GM13977 (cell line): ENCODE measurements at places on chromosomes 16 and 17.

DNA sequence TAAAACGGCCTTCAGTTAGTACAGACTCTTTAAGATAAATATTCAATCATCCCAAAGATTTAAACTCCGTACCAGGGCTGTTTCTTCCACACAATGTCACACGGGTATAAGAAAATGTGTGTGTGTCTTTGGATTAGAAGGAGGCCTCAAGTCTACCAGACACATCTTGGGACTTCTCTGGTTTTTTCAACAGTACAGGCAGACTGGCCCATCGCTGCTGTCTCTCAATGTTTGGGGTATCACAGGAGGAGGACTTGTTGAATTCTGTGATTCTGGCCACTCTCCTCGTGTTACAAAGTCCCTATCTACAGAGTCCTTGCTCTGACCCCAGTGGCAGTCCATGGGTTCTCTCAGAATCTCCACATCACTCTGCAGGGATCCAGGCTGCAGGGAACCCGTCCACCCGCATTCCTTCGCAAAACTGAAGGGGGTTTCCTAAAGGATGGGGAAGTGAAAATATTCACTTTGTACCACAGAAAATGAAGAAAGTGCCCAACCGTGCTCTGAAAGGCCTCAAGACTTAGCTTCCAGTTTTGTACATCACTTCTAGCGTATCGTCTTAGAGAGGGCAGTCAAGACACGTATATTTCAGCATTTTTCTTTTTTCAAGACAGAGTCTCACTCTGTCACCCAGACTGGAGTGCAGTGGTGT is 373.2 kb downstream of the NPIPA8 start:
- no peak for DNase-seq

DNA sequence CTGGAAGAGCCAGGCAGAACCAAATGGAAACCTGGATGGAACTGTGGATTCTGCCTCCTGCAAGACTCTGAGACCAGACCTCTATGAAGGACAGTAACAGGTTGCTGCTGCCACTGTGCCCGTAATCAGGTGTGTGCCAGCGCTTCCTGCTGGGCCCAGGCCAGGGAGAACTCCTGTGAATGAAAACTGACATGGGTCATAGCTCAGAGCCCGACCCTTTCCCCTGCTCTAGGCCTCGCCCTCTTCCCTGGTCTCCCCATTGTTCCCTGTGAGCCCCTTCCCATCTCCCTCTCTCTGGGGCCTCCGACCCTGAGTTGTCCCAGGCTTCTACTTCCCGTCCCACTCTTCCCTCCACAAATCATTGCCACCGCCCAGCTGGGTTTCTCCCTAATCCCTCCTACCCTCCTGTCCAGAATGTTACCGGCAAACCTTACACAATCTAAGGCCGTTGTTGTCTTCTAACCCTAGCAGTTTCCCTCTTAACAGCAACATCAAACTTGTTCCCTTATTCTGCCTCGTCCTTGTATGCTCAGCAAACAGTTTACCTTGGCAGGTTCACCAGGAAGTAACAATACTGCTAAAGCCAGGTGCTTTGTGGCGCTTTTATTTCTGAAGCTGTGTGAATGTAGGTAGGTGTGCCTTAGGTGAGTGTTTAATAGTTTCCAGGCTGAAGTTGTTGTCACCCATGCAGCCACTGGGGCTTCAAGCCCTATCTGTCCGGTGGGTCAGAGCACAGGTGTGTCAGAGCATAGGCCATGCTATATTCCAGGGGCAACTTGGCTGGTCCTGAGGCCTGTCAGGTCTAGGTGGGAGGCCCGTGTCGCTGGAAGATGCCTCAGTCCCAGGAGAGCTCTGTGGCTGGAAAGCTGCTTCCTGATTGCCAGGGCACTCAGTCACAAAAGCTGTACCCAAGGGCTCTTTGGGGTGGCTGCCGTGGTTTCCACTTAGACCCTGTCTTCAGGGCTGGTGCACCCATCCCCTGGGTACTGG is 32.0 kb downstream of the SMPD3 start:
- no peak for DNase-seq

GRCh38 chr17:77857613-77858012 is 100.9 kb upstream of the TNRC6C start:
- DNase-seq = no peak

- DNase-seq = peak; percentile 56
Observed at GRCh38 chr16:81006211-81006812, 373 bp downstream of the CMC2 start.

- peak; percentile 63 for DNase-seq
Observed at GRCh38 chr16:71421911-71422310, 19.9 kb downstream of the TLE7 start.

- no peak for DNase-seq
Observed at GRCh38 chr16:86484240-86484639, 26.1 kb upstream of the FOXF1 start.

- DNase-seq = no peak
Observed at GRCh38 chr16:15897121-15897780, 8.8 kb upstream of the CEP20 start.

DNA sequence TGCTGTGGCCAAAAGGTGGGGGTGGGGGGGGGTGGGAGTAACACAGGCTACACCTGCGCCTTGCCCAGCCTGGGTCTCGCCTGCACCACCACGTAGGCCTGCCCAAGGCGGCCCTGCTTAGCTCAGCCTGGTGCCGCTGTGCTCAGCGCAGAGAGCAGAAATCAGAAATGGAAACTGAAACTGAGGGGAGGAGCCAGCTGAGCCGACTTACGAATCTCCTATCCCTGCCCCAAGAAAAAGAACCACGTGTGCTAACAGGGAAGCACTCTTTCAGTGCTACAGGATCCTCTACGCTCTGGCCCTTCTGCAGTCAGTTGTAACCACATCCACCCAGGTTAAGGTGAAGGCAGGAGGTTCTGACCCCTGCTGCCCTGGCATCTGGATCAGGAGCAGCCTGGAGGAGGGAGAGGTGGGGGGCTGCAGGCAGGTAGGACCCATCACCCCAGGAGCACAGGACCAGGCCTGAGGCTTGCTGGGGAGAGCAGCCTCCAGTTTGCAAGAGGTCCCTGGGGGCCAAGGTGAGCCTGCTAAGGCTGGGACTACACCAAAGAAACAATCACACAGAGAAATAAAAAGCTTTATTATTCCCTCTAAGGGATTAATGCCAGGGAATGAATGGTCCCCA is at the start of gene DHX58:
Gene DHX58 (minus strand): TSS at position 163 of the 625 bp plus-strand sequence. CDS start 822 bp downstream, outside the sequence.
- DNase-seq = peak; percentile 95

DNA sequence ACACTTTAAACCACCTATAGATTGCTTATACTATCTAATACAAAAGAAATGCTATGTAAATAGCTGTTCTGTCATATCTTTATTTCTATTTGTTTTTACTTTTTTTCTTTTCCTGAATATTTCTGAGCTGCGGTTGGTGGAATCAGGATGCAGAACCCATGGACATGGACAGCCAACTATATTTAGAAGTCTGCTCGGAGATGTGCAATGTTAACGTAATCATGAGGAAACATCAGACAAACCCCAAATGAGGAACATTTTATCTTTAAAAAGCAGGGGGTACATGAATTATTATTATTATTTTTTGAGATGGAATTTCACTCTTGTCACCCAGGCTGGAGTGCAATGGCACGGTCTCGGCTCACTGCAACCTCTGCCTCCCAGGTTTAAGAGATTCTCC is 31.4 kb upstream of the GHDC start:
- DNase-seq = no peak

DNA sequence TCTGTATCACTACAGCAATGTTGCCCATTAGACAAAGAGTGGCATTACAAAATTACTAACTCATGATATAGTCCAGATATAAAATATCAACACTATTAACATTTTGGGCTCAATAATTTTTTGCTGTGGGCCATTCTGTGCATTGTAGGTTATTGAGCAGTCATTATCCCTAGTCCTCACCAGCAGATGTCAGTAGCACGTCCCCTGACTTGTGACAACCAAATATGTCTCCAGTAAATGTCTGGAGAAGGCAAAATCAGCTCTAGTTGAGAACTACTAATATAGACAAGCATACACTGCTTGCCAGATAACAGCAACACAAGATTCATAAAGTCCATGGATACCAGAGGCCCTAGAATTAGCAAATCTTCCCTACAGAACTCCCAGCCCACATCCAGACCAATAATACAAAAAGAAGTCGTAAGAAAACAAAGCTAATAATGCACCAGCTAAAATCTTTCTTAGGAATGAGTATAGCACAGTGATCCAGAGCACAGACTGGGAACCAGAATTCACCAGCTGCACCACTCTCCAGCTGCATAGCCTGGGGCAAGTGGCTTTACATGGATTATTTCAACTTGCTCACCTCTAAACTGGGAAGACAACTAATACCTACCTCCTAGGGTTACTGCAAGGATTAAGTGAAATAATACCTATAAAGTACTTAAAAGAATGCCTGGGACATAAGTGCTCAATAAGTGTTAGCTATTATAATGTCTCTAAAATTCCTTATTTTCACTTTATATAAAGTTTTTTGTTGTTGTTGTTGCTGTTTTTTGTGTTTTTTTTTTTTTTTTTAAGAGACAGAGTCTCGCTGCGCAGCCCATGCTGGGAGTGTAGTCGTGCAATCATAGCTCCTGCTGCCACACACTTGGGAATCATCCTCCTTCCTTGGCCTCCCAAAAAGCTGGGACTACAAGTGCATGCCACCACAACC is 23.7 kb downstream of the HELZ start:
- DNase-seq = peak; percentile 34

DNA sequence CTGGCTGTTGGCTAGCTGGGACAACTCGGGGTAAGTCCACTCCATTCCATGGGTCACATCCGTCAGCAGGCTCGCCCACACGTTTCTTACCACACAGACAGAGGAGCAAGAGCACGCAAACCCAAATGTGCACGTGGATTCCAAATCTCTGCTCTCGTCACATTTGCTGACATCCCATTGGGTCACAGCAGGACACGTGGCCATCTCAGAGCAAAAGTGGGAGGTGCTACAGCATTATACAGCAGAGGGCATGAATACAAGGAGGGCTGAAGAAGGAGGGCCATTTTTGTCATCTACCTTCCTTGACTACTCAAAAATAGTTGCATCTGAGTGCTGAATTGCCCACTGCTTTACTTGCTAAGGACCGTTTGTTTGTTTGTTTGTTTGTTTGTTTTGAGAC is 84.7 kb downstream of the RBBP6 start:
- DNase-seq = no peak

DNA sequence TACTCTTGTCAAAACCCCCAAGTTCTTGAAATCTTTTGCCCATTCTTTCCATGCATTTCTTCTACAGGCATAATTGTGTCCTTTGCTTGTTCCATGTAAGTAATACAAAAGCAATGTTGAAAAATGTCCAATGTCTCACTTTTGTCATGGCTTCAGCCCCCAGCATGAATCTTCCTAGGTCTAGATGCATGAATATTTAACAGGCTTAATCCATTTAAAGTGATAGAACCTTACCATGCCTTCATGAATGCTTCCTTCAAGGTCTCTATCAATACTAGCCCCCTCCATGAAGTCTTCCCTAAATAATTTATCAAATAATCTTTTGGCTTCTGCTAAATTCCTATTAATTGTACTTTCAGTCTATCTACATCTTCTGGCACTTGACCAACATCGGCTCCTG is 46.1 kb upstream of the ANKFY1 start:
- DNase-seq = no peak

GRCh38 chr17:75885431-75885830 is 7.0 kb upstream of the TRIM47 start:
- no peak for DNase-seq

DNA sequence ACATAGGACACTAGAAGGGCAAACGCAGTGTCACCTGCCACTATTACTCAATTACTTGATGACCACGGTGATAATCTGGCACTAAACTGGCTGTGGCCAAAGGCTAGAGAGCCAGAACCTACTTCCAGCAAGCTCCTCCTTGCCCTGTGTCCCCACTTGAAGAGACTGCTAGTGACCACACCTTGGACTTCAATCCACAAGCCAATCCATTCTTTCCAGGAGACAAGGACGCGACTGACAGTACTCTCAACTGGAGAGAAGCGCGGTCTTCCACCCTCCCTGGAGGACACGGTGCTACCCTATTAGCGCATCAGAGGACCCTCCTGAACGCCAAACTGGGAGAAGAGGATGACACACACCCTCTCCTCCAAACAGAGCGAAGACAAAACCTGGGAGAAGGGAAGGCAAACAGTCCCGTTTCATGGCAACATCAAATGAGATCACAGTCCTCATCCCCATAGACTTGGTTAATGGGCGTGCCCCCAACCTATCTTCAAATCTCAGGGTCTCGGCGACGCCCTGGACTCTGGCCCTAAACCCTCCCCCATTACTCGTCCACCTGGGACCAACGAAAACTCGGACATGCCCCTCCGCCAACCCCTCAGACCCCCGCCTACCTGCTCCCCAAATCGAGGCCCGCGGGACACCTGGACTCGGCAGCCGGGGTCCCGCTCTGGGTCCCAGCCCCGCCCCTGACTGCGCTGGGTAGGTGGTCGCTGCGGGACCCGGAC is 508 bp downstream of the FLCN start:
- peak; percentile 31 for DNase-seq

GRCh38 chr17:80169784-80170500 is at the start of gene CARD14:
CARD14 (plus strand) TSS chr17:80170030; CDS start chr17:80181439, 11,409 bp downstream.
- DNase-seq = no peak

GRCh38 chr17:14688134-14688533 is 387.3 kb downstream of the HS3ST3B1 start:
- no peak for DNase-seq

GRCh38 chr17:78822552-78822951 is 18.1 kb downstream of the USP36 start:
- DNase-seq = no peak

DNA sequence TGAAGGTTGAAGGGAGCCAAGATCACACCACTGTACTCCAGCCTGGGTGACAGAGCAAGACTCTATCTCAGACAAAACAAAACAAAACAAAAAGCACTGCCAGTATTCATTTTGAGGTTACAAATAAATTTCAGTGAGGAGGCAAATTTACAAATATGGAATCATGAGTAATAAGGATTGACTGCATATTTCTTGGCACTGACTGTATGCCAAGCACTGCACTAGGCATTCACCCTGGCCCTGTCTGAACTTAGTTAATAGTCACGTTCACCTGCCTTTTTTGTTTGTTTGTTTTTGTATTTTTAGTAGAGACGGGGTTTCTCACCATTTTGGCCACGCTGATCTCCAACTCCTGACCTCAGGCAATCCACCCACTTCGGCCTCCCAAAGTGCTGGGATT is 5.1 kb downstream of the LDAF1 start:
- DNase-seq = no peak

DNA sequence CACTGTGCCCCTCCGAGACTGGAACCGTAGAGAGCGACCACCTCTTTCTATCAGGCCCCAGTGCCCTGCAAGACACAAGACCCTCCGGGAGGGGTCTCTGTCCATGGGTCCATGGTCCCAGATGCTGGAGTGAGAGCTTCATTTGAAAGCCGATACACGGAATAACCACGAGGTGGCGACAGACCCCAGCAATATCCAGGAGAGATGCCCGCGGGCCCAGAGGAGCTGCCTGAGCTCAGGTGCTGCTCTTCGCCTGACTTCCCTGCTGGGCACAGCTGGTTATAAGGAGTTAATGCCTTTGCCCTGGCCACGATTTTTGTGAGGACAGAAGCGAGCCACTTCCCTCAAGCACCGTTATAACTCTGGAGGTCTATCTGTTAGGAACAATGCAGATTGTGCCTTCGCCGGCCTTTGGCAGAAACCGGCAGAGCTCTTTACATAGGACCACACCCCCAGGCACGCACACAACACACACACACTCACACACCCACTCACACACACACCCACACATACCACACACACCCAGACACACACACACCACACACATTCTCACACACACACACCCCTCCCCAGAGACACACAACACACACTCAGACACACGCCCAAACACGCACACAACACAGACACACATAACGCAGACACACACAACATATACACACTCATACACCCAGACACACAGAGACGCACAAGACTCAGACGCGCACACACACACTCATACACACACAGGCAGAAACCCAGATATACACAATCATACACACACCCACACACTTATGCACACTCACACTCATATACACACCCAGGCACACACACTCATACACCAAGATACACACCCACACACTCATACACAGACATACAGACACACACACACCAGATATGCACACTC is 436.4 kb downstream of the SOX9 start:
- DNase-seq = peak; percentile 84
